ENCODE measurements at places on chromosomes 1 and 21.

DNA sequence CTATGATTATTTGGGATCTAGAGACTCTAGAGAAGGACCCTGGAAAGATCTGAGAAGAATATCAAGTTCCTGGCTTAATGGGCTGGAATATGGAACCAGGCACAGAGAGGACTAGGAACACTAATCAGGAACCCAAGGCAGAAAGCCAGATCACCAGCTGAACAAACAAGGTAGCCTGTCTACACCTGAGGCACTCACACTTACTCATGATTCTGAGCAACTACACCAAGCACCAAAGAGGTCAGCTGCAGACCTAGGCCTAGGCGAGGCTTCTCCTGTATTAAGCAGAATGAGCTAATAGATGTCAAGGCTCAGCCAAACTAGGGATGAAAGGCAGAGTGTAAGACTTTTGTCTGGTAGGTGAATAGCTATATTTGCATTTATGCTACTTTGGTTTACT lies 368.1 kb downstream of the LTN1 start:
- no peak for DNase-seq

DNA sequence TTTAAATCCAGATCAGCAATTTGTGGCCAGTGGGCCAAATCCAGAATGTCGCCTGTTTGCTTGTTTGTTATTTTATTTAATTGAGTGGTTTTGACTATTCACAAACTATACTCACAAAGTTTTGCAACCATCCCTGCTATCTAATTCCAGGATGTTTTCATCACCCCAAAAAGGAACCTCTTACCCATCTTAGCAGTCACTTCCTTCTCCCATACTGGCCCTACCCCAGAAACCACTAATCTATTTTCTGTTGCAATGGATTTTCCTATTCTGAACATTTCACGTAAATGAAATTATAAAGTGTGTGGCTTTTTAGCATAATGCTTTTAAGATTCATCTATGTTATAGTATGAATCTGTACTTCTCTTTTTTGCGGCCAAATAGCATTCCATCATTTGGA lies 41.3 kb downstream of the WDTC1 start:
- no peak for DNase-seq

DNA sequence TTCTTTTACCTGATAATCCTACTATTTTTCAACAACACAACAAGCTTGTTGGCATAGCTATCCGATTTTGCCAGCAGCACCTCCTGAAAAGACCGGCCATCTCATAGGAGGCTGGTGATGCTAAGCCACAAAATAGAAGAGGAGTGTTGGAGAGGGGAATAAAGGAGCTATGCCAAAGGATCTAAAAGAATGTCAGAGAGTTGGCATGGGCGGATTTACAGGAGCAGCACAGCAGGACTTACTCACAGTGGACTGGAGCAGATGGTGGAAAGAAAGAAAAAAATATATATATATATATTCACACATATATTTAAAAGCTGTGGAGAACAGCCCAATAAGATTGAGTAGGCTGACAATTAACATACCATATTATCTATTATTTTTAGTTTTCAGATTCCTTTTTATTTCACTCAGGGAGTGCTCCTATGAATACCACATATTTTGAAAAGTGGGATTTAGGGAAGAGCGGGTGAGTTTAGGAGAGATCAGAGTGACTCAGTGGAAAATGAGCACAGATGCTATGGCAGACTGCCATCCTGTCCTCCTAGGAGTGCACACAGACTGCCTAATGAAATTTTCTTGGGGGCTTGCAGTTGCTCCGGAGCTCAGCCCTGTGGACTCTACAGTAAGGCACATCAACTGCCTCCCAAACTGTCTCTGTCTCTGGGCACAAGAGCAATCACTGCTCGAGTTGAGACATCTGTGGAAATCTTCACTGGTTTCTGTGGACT lies 394.4 kb upstream of the CHRM3 start:
- no peak for DNase-seq

DNA sequence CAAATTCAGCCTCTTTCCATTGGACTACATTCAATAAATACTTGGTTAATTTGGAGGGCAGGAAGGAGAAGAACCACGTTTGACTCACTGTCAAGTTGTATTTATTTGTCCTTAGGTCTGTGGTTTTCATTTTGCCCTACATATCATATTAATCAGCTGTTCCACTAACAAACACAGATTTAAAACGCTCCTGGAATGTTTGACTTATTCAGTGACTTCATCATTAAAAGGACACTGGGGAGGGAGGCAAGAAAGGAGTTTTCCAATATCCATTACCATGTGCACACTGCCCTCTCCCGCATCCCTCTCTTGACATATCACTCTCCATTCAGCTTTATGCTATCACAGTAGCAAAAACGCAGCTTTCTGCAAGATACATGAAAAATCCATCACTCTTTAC lies 98.2 kb upstream of the C1orf87 start:
- no peak for DNase-seq

- no peak for DNase-seq
Observed at GRCh38 chr1:177248258-177248657, 77.5 kb downstream of the BRINP2 start.

DNA sequence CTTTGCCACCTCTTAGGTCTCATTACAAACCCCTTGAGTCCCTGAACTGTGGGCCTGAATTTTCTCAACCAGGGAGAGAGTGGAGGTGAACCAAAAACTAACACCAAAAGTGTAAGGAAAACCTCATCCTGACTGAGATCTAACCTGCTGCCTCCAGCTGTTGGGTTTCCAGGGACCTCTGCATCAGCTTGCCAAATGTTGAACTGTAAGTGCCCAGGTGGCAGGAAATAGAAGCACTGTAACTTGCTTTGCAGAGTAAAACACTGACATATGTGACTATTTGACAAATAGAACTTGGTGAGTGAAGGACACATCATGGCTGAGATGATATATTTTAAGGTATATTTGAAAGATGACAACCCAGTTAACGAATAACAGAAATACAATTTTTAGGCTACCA lies 48.4 kb upstream of the NR5A2 start:
- no peak for DNase-seq

GRCh38 chr1:81432059-81432458 lies 368.7 kb upstream of the ADGRL2 start:
- no peak for DNase-seq

- peak; percentile 28 for DNase-seq
Observed at GRCh38 chr1:152143150-152143887, 15.7 kb downstream of the RPTN start.

DNA sequence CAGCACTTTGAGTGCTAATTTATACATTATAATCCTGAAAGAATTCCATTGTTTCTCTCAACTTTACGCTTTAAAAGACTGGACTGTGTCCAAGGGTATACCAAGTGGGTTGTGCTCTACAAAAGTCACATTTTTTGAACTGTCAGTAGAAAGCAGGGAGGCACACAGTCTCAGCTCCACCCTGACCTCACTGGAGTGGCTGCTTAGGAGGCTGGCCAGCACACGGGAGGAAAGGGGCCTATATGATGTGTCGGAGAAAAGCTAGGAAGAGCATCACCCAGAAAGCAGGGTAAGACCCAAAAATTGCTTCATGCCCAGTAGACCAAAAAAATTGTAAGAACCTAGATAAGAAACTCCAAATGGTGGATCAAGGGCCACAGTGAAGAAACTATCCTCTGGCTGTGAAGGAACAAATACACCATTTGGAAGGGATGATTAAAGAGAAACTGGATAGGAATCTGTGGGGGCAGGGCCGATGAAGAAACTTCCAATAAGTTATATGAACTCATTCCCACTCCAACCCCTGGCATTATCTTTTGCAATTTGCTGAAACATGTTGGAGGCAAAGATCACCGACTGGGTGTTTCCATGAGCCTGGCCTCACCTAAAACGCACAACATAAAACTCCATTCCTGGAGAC lies 1.9 kb downstream of the S100A10 start:
- no peak for DNase-seq

GRCh38 chr1:199932462-199932861 lies 95.0 kb upstream of the NR5A2 start:
- no peak for DNase-seq

- no peak for DNase-seq
Observed at GRCh38 chr1:11483581-11484320, 4.8 kb downstream of the DISP3 start.

DNA sequence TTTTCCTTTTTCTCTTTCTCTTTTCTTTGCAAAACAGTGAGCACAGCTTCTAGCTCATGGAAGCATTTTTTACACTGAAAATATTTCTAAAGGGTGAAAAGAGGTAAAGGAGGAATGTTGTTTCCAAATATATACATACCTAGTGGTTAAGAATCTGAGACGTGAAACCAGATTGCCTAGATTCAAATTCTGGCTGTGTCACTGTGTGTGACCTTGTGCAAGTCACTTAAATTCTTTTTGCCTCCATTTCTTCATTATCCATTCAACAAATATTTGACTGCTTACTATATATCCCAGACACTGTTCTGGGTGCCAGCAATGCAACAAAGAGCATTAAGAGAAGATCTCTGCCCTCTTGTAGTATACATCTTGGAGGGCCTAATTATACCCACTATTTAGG lies 53.3 kb downstream of the ZFYVE9 start:
- no peak for DNase-seq

GRCh38 chr1:170731566-170732251 lies 67.8 kb downstream of the PRRX1 start:
- DNase-seq: no peak

GRCh38 chr21:37435120-37435519 lies 68.5 kb downstream of the DYRK1A start:
- no peak for DNase-seq

DNA sequence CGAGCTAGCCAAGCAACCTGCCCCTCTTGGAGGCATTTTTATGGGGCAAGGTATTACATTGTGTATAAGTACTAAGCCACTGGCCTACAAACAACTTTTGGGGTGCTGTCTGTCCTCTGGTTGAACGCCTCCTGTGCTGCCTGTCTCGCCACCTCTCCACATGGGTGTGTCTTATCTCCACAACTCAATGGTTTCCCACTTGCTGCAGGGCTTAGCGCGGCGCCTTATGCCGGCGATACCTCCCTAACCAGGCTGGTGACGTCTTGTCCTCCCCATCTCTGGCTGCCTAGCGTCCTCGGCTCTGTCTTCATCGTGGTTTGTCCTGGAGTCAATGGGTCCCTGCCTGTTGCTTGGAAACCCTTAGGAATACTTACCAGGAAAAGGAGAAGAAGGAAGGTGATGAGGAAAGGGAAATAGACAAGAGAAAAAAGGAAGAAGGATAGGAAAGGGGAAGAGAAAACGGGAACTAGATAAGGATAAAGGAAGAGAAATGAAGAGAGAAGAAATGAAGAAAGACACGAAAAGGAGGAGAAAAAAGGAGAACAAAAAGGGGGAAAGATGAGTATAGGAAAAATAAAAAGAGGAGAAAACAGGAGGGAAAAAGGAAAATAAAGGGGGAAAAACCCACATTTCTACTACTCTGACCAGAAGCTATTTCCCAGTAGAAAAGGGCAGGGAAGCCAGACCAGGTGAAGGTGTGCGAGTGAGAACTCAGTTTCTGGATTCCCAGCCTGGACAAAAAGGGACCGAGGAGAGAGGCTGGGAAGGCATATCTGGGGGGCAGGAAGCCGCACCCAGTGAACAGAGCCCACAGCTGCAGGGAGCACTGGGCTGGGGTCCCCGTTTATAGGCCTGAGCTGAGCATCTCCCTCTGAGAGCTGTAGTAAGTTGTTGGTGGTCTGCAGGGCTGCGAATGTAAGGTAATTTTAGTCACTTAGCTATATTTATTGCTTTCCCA lies 86.2 kb downstream of the CLIC6 start:
- DNase-seq: no peak

- no peak for DNase-seq
Observed at GRCh38 chr1:94769551-94769950, 50.6 kb upstream of the SLC44A3 start.

GRCh38 chr1:47209725-47210325 lies 20.0 kb upstream of the PDZK1IP1 start:
- DNase-seq: no peak

DNA sequence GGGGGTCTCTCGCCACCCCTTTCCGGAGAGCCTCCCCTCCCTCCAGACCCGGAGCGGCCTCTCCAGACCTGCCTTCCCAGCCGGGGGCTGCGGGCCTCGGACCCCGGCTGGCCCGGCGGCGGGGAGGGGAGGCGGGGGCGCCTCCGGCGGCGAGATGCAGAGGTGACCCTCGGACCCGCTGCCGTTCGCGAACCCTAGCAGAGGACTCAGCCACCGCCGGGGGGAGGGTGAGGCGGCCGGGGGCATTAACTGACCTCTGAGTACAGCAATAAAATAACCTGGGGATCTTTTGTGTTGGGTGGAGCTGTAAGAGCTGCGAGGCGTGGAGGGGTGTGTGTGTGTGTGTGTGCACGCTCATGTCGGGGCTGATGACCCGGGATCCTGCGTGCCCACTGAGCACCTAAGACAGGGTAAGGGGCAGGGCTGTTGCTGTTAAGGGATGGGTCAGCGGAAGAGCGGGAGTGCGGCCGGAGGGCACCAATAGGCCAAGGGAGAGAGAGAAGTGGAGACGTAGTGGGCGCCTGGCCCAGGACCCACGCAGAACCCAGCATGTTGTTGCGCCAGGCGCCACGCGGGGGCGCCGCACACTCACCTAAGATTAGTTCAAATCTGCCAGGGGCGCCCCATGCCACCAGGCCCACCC lies 6.3 kb downstream of the HAPLN2 start:
- DNase-seq: no peak

- no peak for DNase-seq
Observed at GRCh38 chr1:11053758-11054137, 6.1 kb downstream of the SRM start.

- DNase-seq: no peak
Observed at GRCh38 chr1:54989473-54989872, 9.0 kb downstream of the TMEM61 start.

DNA sequence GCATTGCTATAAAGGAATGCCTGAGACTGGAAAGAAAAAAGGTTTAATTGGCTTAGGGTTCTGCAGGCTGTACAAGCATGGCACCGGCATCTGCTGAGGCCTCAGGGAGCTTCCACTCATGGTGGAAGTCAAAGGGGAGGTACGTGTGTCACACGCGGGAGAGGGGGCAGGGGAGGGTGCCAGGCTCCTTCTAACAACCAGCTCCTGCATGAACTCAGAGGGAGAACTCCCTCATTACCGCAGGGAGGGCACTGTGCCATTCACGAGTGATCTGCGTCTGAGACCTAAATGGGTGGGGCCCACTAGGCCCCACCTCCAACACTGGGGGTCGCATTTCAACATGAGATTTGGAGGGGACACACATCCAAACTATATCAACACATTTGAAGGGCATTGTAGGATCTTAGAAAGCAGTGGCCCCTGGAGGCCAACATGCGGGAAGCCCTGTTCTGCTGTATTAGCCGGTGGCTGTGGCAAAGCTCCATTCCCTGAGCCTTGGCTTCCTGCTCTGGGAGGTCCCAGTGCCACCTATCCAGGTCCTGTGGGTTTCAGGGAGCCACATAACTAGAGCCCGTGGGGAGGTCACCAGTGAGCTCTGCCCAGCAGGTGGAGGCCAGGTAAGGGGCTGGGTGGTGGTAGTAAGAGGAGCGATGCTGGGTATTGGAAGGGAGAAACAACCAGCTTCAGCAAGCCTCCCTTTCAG lies 10.0 kb downstream of the WNT3A start:
- no peak for DNase-seq

All from stimulated activated CD4-positive, alpha-beta T cell treated with anti-CD3 and anti-CD28 coated beads, Interleukin-12 subunit alpha, Interleukin-12 subunit beta, amount 100 ng/mL, for 48 hours (primary cell).